ENCODE measurements at places on chromosomes 16 and 17.

DNA sequence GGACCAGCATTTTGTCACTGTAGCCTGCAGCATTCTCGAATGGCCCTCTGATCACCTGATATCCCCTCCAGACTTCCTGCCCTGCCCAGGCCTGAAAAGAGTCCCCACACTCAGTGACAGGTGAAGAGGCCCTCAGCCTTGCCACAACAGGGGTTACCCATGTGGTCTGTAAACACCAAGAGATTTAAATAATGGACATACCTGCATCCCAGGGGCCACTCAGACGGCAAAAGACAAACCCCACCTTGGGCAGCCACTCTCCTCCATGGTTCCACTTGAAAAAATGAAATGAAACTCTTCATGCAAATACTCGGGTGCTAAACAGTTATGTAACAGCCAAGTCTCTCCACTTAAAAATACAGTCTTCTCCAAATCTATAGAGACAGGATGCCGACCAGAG, 22.9 kb upstream of the PECAM1 start:
- DNase-seq: no peak

GRCh38 chr17:31446195-31446967, 54.9 kb downstream of the RAB11FIP4 start:
- no peak for DNase-seq

GRCh38 chr16:17887963-17888362, 417.2 kb upstream of the XYLT1 start:
- no peak for DNase-seq

DNA sequence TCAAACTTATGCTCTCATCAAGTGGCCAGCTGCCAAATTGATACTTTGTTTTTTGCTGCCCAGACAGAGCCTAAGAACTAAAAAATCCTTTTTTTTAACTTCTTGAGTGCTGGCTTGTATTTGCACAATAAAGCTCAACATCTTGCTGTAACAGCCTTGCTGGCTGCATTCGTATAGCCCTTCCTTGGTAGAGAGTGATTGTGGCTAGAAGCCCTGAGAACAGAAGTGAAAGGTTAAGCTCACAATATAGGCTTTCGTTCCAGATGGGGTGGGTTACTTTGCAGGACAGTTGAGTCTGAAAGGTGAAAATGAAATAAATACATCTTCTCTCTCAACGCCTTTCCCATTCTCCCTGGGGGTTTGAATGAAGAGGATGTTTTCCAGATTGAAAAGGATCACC, 278.8 kb downstream of the HS3ST3B1 start:
- DNase-seq: no peak

DNA sequence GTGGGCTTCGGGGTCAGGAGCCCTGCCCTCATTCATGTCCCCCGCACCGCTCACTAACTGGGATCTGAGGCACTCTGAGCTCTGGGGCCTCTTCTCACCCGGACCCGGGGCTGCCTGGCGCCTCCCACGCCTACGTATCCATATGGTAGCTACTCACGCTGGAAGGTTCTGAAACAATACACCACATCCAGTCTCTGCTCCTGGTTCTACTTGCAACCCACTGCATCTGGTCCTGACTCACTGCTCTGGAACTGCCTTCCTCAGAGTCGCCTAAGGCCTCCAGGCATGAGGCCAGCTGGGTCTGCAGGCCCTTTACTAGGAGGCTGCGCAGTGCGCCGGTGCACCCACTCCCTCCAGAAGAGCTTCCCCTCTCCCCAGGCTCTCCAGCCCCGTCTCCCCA, 18.1 kb downstream of the USP36 start:
- no peak for DNase-seq

DNA sequence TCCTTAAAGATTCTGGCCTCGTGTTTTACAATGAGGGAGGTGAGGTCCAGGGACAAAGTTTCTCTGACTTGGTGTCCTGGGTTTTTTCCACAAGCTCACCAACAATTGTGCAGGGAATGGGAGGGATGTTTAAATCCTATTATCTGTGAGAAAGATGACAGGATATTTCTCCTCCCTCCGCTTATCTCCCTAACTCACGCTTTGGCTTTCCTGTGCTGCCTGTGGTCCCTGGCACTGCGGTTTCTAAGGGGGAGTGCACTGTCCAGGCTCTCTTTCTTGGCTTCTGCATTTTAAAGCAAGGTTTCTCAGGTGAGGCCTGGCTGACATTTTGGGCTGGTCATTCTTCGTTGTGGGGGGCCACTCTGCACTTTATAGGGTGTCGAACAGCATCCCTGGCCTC, 16.4 kb downstream of the GGA3 start:
- DNase-seq: no peak

DNA sequence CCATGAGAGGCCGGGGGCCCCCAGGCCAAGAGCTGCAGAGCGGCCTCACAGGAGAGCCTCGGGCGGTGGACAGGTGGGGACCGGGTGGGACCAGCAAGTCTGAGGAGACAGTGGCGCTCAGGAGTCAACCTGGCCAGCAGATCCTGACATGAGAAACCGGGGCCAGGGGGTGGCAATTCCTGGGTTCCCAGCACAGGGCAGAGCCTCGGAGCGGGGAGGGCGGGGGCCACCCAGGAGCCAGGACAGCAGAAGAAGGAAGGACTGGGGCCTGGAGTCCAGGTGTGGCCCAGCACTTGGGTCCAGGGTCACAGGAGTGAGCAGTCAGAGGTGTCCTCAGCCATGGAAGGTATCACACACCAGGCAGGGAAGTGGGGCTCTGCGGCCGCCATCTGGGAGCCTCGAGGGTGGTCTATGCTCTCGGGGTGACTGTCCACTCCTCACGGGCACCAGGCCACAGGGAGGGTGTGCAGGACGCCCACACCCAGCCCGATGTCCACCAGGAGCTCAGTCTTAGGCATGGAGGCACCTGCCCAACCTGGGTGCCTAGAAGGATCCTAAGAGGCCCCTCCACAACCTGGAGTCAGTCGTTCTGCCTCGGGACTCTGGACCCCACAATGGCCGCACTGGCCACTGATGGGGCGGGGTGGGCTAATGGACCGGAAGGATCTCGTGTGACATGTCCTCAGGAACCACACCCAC, 29.1 kb downstream of the PIEZO1 start:
- no peak for DNase-seq

DNA sequence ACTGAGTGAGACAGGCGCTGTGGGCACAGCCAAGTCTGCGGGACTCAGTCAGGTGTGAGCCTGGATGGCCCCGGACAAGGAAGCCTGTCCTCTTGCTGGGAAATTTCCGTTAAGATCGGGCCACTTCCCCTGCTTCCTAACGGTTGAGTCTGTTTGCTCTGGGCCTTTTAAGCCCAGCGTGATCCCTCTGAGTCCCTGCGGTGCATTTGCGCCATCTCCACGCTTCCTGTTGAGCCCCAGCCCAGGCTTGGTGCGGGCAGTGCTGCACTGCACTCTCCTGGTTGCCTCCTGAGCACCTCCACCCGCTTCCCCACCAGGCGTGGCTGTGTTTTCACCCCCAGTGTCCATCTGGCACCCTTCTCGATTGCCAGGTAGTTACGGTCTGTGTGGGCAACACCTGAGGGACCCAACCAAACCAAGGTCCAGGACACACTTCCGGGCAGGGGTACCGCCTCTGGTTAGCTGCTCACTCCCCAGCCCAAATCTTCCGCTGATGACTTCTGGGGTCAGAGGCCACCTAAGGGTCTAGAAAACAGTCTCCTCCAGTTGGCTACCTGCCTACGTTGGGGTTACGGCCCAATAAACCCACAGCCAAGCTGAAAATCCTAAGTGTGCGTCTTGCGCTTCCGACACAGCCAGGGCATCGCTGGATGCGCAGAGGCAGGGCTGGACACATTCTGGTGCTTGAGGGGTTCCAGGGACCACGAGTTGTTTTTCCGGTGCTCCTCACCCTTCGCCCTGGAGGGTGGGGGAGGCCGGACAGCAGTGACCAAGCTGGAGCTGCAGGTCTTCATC, 1.4 kb upstream of the SLC25A10 start:
- DNase-seq: no peak

DNA sequence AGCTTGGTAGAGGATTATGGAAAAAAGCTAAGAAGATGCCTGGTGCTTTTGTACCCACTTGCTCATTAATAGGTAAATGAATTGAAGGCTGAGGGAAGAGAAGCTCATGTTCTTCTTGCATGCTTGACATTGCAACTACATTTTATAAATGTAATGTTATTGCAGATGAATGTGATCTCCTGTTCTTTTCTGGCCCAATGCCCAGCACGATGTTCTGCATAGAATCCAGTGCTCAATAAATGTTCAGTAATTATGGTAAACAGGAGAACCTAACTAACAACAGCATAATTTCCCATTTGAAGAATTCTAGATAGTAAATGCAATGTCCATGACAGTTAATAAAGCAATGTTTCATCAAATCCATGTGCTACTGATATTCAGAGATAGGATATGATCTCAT, 638.2 kb upstream of the SOX9 start:
- DNase-seq: no peak

- no peak for DNase-seq
Observed at GRCh38 chr17:17752821-17753321, 71.6 kb downstream of the RAI1 start.

DNA sequence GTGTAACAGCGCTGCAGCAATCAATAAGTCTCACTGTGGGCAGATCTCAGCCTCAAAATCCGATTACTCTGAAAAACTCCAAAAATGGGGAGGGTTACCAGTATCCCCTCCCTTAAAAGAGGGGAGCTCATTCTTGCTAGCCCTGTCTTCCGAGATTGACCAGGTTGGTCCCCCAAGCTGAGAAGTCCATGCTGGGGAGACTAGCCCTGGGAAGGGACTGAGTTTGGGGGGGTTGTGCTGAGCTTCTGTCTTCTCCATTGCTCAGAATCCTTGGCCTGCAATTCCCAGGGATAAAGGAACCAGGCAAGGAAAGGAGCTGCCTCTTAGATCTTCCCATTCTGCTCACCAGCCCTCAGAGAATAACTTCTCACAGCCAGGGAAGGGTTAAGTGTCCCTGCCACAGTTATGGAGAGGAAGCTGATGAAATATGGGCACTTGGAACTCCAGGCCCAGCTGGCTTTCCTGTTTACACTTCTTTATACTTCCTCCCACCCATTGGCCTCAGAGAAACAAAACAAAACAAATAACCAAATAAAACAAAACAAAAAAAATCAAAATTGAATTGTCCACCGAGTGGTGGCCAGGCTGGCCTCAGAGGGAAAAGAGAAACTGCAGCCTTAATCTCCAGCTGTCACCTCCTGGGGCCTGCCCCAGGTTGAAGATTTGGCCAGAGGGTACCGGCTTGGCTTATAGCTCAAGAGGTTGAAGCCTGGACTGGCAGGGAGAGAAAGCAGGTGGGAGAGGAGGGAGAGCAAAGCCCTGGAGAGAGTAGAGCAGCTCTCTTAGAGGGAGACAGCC, 2.6 kb downstream of the HOXB3 start:
- DNase-seq: no peak

DNA sequence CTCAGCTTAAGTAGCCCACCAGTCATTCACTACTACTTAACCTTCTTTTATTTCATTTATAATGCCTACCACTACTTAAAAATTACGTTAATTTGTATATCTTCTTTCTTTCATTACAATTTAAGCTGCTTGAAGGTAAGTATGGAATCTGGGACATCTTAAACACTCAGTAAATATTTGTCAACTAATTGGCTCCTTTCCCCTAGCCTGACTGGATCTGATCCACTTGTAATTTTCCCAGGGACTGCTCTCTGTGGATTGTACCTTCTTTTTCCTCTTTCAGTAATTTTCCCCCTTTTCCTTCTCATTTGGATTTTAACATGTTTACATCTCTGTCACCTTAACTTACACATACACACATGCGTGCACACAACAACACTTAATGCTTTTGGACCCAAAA, 152.4 kb upstream of the RBL2 start:
- DNase-seq: no peak

All from activated naive CD8-positive, alpha-beta T cell treated with anti-CD3 and anti-CD28 coated beads, Interleukin-2, amount 50 U/mL, for 16 hours (primary cell).